ENCODE measurements at places on chromosomes 4 and X. TPM values are rescaled to one million over a fixed set of nuclear protein-coding genes. Genes with fewer than 3 reads are reported as not detected.

The HTT-AS gene
- total RNA-seq, result not detected

The TEX13C gene
- not detected for total RNA-seq

The PUDP gene
- 13.7 TPM for total RNA-seq

The CT45A3 gene
- not detected for total RNA-seq

The AKAP14 gene
- not detected for total RNA-seq

The ZBTB49 gene
- 5.9 TPM for total RNA-seq

The ZNF595 gene
- total RNA-seq, result 32.2 TPM

The APLN gene
- total RNA-seq, result under 0.01 TPM

The GLRA2 gene
- total RNA-seq, result not detected

The PCDH19 gene
- total RNA-seq, result under 0.01 TPM

The HTN1 gene
- total RNA-seq, result not detected

The NDNF gene
- total RNA-seq, result not detected

The CNKSR2 gene
- 0.88 TPM for total RNA-seq

The TMSB15B gene
- 0.57 TPM for total RNA-seq

The CTSO gene
- total RNA-seq, result 12.3 TPM

The TMPRSS11B gene
- not detected for total RNA-seq

The APELA gene
- total RNA-seq, result not detected

The ZNF674 gene
- total RNA-seq, result 7.2 TPM

The CT45A1 gene
- total RNA-seq, result not detected

The HNRNPD gene
- total RNA-seq, result 24.7 TPM

The PDHA2 gene
- not detected for total RNA-seq

The GALNTL6 gene
- total RNA-seq, result not detected

The ATP8A1 gene
- total RNA-seq, result 2.4 TPM

The ART3 gene
- total RNA-seq, result not detected

The HPGDS gene
- total RNA-seq, result under 0.01 TPM

The TMSB15A gene
- total RNA-seq, result 1.0 TPM

The GSX2 gene
- total RNA-seq, result not detected

The DMRTC1B gene
- not detected for total RNA-seq

The CT45A10 gene
- not detected for total RNA-seq

The TRIM60 gene
- 1.1 TPM for total RNA-seq

The VGLL1 gene
- total RNA-seq, result not detected

The RHOXF2 gene
- total RNA-seq, result not detected

The NUDT9 gene
- 7.9 TPM for total RNA-seq

The MTTP gene
- not detected for total RNA-seq

The KCND1 gene
- total RNA-seq, result under 0.01 TPM

The BEX5 gene
- total RNA-seq, result not detected

The CPLX1 gene
- not detected for total RNA-seq

The MTMR8 gene
- not detected for total RNA-seq

The HEPH gene
- 0.22 TPM for total RNA-seq

The FAM9A gene
- not detected for total RNA-seq

The SLC7A11 gene
- total RNA-seq, result 45.4 TPM

The FOXR2 gene
- total RNA-seq, result not detected

The MAGEA1 gene
- not detected for total RNA-seq

The PFKFB1 gene
- total RNA-seq, result not detected

The SPANXA2 gene
- not detected for total RNA-seq

The FGD1 gene
- 8.3 TPM for total RNA-seq

The PDE5A gene
- 85.3 TPM for total RNA-seq

The MMRN1 gene
- total RNA-seq, result not detected

The MAGED4B gene
- total RNA-seq, result 29.3 TPM

The MAGEA9B gene
- total RNA-seq, result not detected

The TRPC5OS gene
- not detected for total RNA-seq

The SLIT2 gene
- 12.0 TPM for total RNA-seq

The PABPC1L2A gene
- total RNA-seq, result not detected

The ANKRD50 gene
- 56.3 TPM for total RNA-seq

The NHSL2 gene
- total RNA-seq, result 1.4 TPM

The SMIM31 gene
- total RNA-seq, result not detected

The MAGEA2 gene
- total RNA-seq, result not detected

The POU4F2 gene
- not detected for total RNA-seq
